Melanocyte of skin (primary cell): ENCODE measurements at places on chromosomes 1 and 21. TPM values are rescaled to one million over a fixed set of nuclear protein-coding genes. Genes with fewer than 3 reads are reported as not detected.

The OR10J1 gene
- not detected in 2 replicates for total RNA-seq

The ABCG1 gene
- total RNA-seq: 0.15 TPM in 1 of 2 replicates, not detected in the other

The HIVEP3 gene
- total RNA-seq: 1.7 and 2.0 TPM in 2 replicates

The FCRL5 gene
- not detected in 2 replicates for total RNA-seq

The WNT4 gene
- total RNA-seq: not detected in 2 replicates
